ENCODE measurements at places on chromosomes 11 and 22.

DNA sequence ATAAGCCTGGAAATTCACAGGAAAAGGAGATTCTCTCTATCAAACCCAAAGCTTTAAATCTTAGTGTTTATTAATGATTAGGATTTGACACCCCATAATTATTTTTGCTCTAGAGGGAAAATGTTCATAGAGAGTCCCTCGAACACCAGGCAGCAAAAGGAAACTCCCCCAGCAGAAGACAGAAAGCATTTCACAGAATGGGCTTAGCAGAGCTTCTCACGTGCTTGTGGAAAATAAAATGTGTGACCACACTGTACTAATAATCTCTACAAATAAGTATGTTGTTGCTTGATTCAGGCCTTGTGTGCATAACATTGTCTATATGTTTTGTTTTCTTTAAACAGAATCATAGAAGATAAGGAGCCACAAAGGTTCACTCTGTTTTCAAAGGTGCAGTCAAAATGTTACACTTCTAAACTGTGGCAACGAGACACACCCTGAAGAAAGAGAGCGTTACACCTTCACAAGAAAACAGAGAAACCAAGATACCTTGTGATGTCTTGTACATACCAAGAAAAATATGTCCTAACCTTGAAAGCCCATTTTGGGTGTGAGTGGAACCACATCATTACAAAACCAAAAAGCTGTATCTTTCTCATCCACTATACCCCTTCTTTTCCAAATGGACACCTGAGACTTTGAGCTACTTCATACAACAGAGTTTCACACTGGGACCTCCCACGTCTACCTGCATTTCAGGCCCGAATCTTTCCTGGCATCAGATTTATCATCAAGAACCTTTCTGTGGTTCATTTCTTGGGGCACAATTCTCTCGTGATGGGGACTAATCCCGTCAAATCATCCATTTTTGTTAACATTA is 282.5 kb downstream of the ETS1 start:
- DNase-seq, result no peak

DNA sequence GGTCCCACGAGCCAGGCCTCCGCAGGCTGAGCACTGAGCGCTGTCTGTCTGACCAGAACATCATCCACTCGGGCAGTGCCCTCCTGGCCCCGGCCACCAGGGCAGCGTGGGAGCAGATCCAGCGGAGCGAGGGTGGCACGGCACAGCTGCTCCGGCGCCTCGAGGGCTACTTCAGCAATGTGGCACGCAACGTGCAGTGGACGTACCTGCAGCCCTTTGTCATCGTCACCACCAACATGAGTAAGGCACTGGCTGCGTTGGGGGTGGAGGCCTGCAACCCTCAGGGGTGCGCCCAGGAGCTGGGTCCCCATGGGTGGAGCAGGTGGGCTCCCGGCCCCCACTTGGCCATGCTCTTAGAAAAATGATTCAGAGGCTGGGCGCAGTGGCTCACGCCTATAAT is 49.7 kb upstream of the PRODH start:
- DNase-seq, result no peak

GRCh38 chr22:50157709-50158375 is 12.7 kb upstream of the PANX2 start:
- DNase-seq, result no peak

GRCh38 chr11:8269636-8270035 is 6.0 kb upstream of the LMO1 start:
- DNase-seq, result no peak

- DNase-seq, result no peak
Measured at GRCh38 chr22:49567899-49568750, 259.5 kb downstream of the BRD1 start.

DNA sequence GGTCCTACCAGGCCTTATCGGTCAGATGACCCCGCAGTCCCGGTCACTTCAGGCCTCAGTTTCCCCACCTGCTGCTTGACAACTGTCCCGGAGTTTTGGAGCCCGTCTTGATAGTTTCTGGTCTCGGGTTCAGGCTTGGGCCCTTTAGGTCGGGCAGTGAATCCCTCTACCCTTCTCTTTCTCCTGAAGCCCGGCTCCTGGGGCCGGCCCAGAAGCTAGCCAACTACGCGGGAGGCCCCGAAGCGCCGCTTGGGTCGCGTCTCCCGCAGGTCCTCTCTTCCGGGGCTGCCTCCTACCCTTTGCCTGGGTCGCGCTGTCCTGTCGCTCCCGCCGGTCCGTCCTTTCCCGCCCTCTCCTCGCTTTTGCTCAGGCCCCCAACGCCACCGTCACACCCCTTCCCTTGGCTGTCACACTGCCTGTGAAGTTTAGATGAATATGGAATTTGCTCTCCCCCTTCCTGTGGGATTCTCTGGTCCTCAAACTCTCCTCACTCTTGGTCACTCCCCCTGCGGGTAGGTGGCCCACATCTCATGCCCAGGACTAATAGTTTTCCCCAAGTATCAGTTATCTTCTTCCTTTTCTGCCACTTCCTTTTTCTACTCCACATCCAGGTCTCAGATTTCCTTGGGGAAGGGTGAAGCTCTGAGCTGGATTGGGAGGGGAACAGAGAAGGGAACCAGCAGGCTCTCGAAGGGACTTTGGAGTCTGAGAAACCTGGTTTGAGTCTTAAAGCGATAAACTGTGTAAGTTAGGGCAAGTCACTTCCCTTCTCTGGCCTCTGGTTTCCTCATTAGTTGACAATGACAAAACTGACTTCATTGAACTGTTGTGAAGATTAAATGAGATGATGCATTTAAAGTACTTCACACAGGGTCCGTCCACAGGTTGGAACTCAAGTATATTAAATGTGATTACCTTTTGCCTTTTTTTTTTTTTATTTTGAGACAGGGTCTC is 790 bp downstream of the RAB1B start:
- DNase-seq, result no peak

DNA sequence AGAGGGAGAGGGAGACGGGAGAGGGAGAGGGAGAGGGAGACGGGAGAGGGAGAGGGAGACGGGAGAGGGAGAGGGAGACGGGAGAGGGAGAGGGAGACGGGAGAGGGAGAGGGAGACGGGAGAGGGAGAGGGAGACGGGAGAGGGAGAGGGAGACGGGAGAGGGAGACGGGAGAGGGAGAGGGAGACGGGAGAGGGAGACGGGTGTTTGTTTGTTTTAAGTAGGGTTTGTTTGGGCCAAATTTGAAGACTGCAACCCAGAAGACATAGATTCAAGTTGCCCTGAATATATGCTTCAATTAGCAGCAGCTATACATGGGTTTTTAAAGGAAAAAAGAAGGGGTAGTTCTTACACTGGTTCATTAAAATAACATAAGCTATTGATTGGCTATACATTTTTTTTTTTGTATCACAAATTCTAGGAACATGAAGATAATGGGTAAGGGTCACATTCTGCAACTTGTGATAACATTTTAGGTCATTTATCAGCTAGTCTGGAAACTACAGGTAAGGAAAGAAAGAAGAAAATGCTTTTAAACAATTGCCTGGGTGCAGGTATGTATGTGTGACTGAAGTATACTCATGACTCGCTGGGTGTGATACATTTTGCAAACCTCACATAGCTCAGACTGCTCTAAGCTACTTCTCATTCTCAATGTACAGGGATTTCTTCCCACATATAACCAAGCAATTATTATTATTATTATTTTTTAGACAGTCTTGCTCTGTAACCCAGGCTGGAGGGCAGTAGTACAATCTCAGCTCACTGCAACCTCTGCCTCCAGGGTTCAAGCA is 67.3 kb downstream of the MCHR1 start:
- DNase-seq, result no peak

DNA sequence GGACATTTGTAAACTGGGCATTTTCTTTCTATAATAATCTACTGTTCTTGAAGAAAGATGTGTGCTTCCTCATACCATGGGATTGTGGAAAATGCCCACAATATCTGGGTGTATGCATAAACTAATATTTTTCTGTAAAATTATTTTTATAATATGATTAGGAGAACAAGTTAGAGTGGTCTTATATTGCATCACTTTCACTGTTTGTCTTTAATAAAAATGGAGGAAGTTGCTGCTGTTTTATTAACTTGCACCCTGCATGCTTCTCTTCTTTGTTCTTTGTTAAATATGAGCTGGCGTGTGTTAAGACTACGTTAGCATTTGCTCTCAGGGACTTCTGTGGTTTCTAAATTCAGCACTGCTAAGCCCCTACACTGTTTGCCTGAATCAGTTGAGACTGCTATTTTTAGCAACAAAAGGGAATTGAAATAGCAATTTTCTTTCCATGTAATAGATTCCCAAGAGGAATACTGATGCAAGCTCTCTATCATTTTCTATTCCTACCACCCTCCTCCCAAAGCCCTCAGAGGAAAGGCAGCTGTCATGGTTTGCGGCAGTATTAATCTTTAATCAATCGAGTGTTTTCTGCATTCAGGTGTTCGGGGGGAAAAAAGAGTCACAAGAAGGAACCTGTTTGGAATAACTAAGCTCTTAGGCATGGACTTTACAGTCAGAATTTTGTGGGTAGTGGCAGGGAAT is 56.1 kb downstream of the HSD17B12 start:
- DNase-seq, result no peak

- DNase-seq, result no peak
Measured at GRCh38 chr11:62680825-62681240, 2.0 kb upstream of the UBXN1 start.

DNA sequence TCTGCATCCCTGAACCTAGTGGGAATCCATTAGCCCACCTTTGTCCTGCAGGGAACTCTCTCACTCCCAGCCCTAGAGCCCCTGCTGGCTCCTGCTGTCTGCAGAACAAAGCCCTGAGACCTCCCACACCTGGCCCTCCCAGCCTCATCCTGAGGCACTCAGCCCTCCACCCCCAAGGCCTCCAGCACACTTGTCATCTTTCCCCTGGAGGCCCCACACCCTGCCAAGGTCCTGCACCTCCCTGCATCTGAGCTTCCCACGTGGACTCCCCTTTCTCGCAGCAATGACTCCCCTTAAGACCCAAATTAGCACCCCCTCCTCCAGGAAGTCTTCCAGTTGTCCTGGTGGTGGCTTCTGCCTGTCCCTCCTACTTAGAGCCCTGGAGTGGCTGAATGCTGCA is 42.3 kb upstream of the LINC01488 start:
- no peak for DNase-seq

GRCh38 chr11:11843211-11843621 is 1.4 kb downstream of the USP47 start:
- DNase-seq, result no peak

DNA sequence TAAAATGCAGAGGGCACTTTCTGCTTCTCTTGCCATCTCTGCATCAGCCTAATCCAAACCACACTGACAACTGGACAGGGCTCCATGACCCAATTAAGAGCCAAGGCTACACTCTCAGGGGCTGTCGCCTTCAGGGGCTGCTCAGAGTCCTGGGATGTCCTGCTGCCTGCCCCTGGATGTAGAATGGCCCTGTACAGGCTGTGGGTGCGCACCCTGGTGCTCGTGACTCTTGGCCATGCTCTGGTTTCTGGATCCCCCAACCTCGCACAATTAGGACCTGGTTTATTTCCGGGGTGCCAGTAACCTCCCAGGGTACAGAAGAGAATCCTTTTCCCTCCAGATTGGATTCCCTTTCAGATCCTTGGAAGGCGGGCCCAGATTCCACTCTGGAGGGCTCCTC is 11.3 kb downstream of the IFT27 start:
- no peak for DNase-seq

- DNase-seq, result no peak
Measured at GRCh38 chr11:115458877-115459276, 45.3 kb downstream of the CADM1 start.

- DNase-seq, result no peak
Measured at GRCh38 chr11:82981852-82982251, 80.3 kb downstream of the DDIAS start.

DNA sequence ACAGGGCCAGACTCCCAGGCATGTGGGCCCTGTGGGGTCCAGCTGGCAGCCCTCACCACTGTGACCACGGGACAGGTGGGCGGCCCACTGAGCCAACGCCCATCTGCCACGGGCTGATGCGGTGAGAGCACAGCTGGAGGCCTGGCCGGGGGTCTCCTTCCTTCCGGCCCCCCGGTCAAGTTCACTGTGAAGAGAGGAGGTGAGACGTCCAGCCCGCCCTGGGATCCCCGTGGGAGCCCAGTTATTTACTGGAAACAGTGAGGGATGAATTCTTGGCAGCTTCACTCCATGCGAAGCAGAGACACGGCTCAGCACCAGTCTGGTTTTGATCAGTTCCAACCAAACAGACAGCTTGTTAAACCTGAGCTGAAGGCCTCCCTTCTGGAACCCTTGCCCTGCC is 38.7 kb downstream of the WNT11 start:
- DNase-seq, result no peak

DNA sequence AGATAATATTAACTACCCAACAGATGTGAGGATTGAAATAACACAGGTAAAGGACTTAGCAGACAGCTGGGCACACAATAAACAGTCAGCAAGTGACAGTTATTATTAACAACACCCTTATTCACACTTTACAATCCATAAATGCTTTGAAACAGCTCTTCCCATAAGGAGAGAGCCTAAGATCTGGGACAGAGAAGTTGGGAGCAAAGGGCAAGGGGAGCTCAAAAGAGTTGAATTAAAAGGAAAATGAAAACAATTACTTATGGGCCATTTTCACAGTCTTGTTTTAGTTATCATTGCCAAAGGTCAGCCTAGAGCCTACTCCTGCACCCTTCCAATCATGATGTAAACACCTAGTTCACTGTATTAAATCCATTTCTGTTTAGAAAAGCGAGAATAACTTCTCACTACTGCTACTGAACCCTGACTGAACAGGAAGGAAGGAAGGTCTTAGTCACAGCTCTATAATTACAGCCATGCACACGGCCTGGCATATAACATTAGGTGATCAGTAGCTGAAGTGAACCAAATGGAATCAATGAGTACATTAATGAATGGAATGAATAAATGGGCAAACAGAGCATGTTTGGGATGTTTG is 111.3 kb downstream of the PLEKHA7 start:
- no peak for DNase-seq

- no peak for DNase-seq
Measured at GRCh38 chr11:112085822-112086421, 634 bp downstream of the TIMM8B start.

GRCh38 chr22:39469326-39469680 is 12.5 kb downstream of the MGAT3 start:
- DNase-seq, result no peak

- no peak for DNase-seq
Measured at GRCh38 chr11:32779136-32779535, 15.3 kb downstream of the CCDC73 start.

DNA sequence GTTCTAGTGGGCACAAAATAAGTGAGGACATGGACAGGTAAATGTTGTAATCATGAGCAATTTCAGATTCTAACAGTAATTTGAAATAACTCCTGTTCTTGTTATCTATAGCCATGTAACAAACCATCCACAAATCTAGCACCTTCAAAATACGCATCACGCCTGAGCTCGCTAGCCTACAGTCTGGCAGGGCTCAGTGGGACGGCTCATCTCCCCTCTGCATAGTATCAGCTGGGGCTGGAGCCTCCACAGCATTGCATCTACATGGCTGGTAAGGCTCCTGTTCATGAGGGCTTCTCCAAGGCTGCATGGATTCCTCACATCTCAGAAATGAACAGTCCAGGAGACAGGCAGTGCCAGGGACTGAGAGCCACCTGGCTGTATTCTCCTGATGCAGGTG is 112.6 kb downstream of the KCNQ1 start:
- no peak for DNase-seq

- no peak for DNase-seq
Measured at GRCh38 chr11:103494491-103494890, 385.3 kb downstream of the DYNC2H1 start.

All from activated gamma-delta T cell (primary cell).